Activated CD4-positive, alpha-beta T cell treated with anti-CD3 and anti-CD28 coated beads for 24 hours (primary cell): ENCODE measurements at places on chromosomes 7 and 10.

GRCh38 chr7:76318488-76319353 is 16.2 kb downstream of the HSPB1 start:
- peak; percentile 42 for DNase-seq

- no peak for DNase-seq
These were observed 77.8 kb downstream of the CPEB3 start for GRCh38 chr10:92213049-92213448.

DNA sequence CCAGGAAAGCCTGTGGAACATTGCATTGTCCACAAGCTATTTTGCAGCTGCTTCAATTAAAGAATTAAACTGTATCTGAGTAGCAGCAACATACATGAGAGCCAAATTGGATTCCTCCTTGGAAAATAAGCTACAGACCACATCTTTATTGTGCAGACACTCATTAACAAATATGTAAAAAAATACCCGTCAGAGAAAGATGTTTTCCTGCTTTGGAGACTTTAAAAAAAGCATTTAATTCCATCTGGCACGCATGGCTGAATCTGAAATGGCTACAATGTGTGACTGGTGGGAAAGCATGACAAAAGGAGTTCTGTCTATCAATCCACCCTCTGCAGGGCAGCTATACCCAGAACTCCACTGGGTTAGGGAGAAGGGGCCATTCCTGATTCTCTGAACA is 73.1 kb upstream of the HPS1 start:
- no peak for DNase-seq

- no peak for DNase-seq
These were observed 98.2 kb downstream of the AHR start for GRCh38 chr7:17396692-17397091.

DNA sequence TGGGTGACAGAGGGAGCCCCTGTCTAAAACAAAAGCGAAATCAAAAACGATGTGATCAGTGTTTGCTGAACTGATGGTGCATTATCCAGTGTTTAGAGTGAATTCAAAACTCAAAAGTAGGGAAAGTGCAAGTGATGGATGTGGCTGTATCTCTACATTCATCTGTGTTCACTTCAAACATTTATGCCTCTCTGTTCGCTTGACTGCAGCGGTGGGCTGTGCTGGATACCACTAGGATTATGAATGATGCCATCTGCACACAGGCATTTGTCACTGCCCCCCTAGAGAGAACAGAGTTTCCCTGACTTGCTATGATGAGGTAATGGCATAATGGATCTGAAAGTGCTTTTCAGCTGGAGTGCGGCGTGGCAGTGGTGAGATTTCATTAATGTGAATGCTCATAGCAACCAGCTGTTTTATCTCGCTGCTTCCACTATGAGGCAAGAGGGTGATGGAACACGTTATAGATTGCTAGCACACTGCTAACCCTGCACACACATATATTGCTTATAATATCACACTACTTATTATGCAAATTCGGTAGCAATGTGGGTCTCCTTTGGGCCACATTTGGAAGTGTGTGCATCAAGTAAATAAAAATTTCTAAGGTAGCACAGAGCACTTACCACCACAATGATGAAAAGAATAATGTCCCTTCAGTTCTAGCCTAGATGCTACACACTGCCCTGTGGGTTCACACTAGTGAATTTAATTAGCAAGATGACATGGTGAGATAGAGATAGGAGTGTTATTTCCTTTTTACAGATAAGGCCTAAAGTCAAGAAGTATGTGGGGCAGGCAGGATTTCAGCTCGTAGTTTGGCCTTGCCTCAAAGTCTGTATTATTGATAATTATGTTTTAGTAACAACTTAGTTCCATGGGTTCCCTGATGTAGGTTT is 164.7 kb downstream of the CAMK1D start:
- no peak for DNase-seq

DNA sequence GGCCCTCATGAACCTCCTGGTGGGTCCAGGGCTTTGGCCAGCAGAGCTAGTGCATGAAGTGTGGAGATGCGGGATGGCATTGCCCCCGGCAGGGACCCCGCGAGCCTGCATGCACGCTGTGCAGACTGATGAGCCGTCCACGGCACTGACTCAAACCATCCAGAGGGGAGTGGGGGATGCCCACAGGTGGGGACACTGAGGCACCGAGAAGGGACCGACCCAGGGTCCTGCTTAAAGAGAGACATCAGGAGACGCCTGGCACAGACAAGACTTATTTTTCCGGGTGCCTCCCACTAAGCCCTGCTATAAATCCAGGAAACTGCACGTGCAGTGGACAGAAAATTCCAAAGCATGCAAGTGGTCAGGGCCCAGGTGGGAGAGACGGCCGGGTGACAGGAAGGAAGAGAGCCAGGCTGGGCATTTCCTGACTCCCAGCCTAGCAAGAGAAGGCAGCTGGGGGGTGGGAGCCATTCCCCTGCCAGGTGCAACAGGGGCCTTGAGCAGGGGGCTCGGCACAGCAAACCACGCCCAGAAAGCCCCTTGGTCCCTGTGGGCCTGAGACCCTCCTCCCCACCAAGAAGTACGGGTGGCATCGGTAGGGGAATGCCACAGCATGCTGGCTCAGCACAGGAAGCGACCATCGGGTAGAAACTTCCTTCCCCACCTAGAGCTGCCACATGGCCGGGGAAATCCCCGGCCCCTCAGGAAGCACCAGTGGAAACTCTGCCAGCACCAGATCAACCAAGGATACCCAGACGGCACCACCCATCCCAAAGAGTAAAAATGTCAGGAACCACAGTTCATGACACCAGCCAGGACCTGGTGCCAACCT is 91.5 kb downstream of the FOXL3 start:
- DNase-seq = peak; percentile 28

DNA sequence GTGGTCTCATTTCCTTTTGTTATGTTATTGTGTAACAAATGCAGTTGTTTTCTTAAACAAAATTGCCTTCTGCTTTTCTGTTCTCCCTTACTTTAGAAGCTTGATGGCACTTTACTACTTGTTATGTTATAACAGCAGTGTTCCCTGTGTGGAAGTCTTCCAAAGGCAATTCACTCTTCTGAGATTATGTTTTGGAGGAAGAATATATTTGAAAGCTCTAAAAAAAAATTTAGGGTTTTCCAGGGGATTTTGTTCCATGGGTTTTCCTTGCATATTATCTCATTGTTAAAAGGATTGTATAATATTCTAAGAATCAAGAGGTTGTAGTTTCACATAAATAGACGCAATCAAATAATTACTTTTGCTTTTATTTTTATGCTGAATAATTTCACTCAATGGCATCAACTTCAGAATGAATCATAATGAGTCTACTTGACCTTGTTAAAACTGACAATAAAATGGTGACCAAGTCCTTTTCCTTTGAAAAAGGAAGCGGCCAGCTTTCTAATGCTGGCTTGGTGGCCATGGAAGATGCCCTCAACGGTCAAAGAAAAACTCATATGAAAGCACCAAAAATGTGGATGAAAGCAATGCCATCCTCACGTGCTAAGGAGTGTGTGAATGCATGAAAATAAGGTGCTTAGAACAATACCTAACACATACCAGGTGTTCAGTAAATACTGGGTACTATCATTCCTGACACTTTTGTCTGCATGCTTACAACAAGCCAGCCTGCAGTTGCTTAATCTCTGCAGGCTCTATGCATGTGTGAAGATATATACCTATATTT is 92.4 kb upstream of the KLF6 start:
- DNase-seq = no peak

- no peak for DNase-seq
These were observed 314.3 kb downstream of the HPSE2 start for GRCh38 chr10:98921316-98921715.

GRCh38 chr7:38178004-38178694 is at the start of gene STARD3NL:
TSS of gene STARD3NL (plus strand) at chr7:38178245. CDS start at chr7:38207505, 29,260 bp downstream.
- DNase-seq = peak; percentile 74

DNA sequence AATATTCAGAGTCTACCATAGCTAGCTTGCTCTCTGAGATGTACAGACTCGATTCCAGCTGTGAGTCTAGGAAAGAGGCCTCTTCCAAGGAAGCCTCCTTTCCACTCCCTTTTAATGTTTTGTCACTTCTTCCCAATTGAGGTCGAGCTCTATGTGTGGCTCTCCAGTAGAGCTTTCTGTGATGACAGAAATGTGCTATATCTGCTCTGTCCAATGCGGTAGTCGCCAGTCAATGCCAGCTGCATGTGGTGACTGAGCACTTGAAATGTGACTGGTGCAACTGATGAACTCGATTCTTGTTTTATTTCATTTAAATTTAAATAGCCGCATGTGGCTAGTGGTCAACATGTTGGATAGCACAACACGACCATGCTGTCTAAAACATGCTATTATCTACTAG is 387.0 kb upstream of the NRP1 start:
- no peak for DNase-seq

DNA sequence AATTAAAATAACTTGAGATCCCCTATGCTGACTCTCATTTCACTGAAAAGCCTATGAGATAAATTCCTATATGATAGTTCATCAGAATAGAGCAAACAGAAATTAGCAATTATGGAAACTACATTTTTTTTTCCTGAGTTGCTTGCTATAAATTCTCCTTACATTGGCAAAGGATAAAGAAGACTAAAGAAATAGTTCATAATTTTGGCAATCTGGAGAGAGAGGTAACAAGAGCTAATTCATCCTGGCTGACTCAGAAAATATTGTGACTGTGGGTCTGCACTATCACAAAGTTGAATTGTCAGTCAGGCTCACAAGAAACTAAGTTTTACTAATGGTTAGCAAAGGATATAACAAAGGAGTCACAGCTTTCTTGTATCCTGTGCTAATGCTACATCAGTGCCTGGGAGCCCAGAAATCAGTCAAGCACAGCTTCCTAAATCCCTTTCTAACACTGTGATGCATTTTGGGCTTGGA is 483.0 kb downstream of the MAGI2 start:
- no peak for DNase-seq

- DNase-seq = no peak
These were observed 58.9 kb downstream of the TMEM270 start for GRCh38 chr7:73919694-73920375.

- DNase-seq = no peak
These were observed 64.8 kb upstream of the DNAJB6 start for GRCh38 chr7:157271991-157272324.

DNA sequence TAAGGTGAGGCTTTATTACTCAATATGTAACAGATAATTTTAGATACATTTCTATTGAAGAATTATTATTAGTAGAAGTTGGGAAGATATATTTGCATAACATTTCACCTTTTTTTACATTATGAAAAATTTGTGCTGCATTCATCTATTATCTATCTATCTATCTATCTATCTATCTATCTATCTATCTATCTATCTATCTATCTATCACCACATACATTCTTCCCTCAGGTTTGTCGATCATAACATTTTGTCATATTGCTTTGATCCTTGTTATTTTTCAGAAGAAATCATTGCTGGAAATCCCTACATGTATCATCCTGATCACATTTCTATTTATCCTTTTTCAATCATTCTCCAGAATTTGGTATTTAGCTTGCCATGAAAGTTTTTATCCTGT is 49.3 kb upstream of the CALCR start:
- DNase-seq = no peak

DNA sequence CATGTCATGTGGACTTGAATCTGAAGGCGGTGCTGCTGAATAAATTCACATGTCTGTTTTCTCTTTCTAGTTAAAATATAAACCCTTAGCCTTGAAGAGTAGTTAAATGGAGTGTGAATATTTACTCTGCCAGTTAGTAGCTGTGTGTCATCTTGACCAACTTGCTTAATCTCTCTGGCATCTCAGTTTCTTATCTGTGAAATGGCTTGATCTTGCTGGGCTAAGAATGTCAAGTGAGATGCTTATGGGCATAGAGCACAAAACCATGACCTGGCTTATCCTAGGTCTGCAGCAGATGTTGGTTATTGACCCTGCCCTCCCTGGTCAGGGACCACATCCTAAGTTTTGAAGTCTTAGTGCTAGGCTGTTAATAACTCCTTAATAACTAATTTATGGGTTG is 16.6 kb downstream of the ARID5B start:
- DNase-seq = no peak

GRCh38 chr7:123570390-123571182 is 13.0 kb upstream of the NDUFA5 start:
- no peak for DNase-seq

GRCh38 chr10:11145495-11145855 is 127.8 kb downstream of the CELF2 start:
- peak; percentile 28 for DNase-seq

DNA sequence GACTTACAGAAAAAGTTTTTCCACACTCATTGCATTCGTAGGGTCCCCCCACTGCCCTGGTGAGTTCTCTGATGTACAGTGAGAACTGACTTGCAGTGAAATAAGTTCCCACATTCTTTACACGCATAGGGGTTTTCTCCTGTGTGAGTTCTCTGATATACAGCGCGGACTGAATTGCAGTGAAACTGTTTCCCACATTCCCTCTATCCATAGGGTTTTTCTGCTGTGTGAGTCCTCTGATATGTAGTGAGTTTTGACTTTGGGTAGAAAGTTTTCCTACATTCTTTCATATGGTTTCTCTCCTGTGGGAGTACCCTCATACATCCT is 147.0 kb downstream of the GLRX3 start:
- no peak for DNase-seq

DNA sequence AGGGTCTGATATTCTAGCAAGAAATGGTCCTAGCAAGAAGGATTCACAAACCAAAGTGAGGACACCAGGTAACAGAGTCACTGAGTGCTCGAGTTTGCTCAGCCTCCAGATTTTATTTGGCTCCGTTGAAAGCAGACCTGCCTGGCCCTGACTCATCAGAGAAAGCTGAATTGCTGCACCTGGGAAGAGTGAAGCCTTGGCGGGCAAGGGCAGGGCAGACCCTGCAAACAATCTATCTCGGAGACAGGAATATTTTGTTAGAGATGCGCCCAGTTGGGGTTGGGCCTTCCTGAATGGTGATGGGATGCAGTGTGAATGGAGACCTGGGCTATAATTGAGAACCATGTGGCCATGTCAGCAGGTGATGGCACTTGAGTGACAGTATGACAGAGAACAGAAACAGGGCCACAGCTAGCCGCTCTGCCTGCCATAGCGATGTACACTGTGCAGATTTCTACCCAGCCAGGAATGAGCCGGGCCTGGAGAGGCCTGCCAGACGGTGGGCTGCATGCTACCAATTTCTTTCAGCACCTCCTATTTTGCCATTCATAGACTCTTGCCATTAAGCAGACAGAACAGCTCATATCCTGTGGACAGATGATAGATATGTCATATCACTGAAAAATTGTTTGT is 744.2 kb downstream of the LRMDA start:
- no peak for DNase-seq

DNA sequence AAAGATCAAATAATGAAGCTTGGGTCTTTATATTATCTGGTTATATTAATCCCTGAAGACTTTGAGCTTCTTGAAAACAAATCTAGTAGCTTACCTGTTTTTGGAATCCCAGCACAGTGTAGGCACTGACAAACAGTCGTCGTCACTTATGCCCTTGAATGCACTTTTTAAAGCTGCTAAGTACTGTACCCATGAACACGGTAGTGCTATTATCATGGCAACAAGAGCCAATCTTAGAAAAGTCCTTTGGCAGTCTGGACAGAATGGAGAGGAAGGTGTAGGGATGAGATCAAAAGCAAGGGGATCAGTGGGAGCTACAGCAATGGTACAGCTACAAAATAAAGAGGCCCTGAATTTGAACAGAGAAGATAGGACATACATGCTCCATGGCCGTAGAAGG is 9.4 kb downstream of the SLC25A13 start:
- DNase-seq = no peak

- DNase-seq = no peak
These were observed 19.7 kb upstream of the BNIP3 start for GRCh38 chr10:132001238-132001972.

GRCh38 chr10:77492368-77492994 is 145.1 kb downstream of the KCNMA1 start:
- DNase-seq = no peak
